PC-9 (cell line): ENCODE measurements at places on chromosomes 12 and 14.
A peak's percentile ranks its signal among the peaks of the same experiment; 100 is the strongest.

DNA sequence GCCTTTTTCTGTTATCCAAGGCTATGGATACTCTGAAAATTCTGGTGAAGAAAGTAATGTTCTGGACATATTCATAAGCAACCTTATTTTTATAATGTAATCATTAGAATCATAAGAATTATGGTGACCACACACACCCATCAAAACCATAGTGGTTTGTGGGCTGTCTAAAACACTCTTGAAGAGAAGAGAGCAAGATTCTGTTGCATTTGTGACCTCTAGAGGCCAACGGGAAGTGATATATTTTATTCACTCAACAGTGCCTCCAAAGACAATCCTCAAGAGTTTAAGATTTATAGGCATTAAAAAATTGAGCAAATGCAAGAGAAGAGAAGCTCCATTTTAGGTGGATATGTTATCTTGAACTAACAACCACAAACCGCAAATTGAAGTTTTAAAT lies 68.5 kb upstream of the LGR5 start:
- no peak for DNase-seq

DNA sequence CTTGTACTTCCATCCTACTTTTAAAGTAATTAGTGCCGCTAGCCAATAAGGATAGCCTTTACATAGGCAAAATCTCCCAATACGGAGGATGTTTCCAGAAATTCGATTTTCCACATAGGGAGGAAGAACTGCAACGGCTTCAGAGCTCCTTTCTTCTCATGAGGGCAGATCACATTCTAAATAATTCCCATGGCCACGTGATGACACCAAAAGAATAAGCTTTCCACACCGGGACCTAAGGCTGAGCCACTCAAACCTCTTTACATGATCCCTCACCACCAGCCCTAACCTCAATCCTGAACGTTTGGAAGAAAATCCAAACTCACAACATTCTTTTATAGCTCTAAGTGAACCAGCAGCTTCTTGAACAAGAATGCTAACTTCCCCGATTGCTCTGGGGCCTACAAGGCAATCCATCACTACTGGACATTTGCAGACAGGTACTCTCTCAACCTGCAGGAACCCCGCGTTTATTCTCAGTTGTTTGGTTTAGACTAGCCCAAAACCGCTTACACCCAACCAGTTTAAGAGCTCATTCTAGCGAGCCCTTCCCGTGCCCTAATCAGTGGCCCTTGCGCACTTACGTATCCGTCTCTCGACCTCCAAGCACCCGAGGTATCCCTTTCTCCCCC lies 884 bp downstream of the CAPRIN2 start:
- DNase-seq, result peak; percentile 39

- peak; percentile 48 for DNase-seq
These were observed 3.7 kb downstream of the UNC119B start for GRCh38 chr12:120713861-120714482.

DNA sequence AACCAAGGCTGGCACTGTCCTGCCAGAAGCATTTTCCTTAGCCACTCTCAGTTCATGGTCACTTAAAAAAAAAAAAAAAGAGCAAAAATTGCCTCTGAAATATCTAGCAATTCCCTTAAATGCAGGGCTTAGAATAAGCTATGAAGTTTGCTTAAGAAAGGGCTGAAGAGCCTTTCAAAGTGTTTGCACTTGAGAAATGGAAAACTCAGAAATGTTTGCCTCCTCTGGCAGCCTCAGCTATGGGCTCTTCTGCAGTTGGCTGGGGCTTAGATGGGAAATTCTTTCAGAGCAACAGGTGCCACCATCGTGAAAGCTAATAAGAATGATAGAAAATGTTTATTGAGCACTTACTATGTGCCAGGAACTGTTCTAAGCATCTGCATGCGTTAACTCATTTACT lies 48.5 kb upstream of the TSPAN11 start:
- no peak for DNase-seq

- no peak for DNase-seq
These were observed 4.9 kb downstream of the KRT83 start for GRCh38 chr12:52316290-52316689.

DNA sequence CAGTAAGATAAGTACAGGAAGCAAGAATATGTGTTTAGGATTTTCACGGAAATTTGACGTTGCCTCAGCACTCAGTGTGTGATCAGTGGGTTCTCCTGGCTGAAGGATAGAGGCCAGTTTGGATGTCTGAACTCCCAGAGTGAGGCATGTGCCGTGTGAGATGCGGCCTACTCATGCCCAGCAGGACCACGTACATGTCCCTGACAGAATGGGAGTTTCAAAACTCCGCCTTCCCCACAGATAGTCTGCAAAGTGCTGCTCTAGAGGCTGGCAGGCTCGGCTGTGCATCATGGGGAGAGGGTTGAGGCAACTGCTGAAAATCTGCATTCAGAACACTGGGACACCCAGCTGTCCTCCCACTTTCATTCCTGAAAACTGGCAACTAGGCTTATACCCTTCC lies 58.3 kb downstream of the NINJ2 start:
- DNase-seq, result no peak

- DNase-seq, result no peak
These were observed 31.6 kb downstream of the KRT76 start for GRCh38 chr12:52745554-52745953.

DNA sequence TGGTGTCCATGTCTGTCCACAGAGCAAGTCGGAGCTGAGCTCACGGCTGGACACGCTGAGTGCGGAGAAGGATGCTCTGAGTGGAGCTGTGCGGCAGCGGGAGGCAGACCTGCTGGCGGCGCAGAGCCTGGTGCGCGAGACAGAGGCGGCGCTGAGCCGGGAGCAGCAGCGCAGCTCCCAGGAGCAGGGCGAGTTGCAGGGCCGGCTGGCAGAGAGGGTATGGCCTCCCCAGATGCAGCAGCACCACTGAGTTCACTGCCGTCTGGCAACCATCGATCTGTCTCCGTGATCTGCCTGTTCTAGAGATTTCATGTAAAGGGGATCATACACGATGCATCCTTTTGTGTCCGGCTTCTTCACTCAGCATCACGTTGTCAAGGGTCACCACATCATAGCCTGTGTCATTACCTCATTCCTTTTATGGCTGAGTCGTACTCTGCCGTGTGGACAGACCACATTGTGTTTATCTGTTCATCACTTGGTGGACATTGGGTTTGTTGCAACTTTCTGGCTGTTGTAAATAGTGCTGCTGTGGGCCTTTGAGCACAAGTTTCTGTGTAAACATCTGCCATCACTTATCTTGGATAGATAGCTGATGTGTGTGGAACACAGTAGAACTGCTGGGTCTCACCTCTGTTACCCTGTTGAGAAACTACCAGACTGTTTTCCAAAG lies 21.9 kb downstream of the HIP1R start:
- DNase-seq, result no peak

DNA sequence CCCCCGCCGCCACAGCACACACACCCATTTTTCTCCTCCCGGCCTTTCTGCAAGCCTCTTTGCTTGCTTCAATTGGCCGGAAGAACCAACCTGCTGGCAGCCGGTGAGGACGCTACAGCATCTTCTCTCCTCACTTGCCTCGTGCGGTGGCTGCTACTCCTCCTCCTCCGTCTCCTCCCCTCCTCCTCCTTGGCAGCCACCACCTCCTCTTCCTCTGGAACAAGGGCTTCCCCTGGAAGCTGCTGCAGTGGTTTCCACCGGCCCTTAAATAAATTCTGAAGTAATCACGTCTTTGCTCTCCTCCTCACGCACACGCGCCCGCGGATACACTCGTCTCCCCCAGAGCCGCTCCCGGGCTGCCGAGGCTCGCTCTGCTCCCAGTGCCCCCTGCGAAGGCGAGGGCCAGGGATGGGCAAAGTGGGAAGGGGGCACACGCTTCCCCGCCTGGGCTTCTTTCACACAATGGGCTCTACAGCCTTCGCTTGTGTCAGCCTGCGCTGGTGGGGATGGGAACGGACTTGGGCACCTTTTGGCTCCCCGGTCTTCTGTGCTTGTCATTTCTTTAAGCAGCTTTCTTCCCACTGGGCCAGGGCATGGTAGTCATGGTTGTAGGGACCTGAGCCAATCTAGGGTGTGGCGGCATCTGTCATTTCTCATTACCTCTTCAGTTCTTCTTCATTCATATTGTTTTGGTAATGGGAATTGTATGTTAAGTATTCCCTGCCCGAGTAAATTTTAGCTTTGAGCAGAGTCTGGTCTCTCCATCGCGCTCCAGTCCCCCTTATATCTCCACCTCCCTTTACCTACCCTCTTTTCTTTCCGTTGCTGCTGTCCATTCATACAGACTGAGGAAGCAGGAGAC lies at the start of gene PPFIA2:
Gene PPFIA2, minus strand, starts transcription at position 161 of the 862 bp plus-strand sequence.
- DNase-seq, result peak; percentile 2

DNA sequence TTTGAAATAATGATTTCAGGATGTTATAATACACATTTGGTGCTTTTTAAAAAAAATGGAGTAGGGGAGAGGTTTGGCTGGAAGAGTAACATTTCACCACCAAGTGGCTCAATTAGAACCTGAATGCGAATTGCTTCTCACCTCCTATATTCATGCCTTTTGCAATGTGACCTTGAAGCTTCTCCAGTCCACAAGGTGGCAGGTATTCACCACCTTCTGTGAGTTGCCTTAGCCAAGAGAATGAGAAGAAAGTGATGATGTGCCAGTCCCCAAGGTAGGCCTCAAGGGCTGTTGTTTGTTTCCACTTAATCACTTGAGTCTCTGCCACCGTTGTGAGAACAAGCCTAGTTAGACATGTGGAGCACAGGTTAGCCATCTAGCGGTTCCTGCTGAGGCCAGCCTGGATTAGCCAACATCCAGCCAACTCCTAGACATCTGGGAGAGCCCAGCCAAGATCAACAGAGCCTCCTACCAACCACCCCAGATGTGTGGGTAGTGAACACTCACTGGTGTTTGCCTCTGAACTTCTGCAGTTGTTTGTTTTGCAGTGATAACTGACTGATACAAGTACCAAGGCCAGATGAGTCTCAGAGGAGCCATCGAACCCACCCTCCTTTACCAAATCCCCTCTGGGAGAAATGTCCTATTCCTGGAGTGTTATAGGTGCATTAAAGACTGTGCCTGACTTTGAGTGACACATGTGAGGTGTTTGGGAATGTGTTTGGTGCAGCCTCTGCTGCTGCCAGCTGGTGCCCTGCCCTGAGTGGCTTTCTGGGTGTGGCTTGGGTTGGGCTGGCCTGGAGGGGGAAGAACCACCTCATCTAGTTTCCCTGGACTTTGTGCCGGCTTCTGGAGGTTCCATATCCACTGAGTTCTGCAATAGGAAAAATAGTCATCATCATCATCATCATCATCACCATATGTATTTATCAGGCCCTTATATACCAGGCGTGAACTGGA lies 132.5 kb upstream of the RFLNA start:
- DNase-seq, result no peak

DNA sequence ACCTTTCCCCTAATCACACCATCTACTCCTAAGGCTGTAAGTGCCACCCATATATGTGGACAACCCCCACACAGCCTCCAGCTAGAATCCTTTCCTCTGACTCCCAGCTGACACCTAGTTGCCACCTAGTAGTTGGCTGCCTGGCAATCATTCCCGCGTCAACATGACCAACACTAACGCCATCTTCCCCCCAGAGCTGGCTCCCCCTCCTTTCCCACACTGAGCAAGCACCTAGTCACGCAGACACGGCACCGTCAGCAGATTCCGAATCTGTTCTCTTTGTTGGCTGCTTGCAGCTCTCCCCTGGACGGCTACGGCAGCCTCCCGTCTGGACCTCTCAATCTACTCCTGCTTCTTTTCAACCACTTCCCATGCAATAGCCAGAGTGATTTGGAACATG lies 27.7 kb downstream of the UBR7 start:
- peak; percentile 20 for DNase-seq

DNA sequence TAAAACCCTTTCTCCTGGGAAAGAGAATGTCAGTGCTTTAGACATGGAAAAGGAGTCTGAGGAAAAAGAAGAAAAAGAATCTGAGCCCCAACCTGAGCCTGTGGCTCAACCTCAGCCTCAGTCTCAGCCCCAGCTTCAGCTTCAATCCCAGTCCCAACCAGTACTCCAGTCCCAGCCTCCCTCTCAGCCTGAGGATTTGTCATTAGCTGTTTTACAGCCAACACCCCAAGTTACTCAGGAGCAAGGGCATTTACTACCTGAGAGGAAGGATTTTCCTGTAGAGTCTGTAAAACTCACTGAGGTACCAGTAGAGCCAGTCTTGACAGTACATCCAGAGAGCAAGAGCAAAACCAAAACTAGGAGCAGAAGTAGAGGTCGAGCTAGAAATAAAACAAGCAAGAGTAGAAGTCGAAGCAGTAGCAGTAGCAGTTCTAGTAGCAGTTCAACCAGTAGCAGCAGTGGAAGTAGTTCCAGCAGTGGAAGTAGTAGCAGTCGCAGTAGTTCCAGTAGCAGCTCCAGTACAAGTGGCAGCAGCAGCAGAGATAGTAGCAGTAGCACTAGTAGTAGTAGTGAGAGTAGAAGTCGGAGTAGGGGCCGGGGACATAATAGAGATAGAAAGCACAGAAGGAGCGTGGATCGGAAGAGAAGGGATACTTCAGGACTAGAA lies 6.1 kb downstream of the PNN start:
- DNase-seq, result no peak

DNA sequence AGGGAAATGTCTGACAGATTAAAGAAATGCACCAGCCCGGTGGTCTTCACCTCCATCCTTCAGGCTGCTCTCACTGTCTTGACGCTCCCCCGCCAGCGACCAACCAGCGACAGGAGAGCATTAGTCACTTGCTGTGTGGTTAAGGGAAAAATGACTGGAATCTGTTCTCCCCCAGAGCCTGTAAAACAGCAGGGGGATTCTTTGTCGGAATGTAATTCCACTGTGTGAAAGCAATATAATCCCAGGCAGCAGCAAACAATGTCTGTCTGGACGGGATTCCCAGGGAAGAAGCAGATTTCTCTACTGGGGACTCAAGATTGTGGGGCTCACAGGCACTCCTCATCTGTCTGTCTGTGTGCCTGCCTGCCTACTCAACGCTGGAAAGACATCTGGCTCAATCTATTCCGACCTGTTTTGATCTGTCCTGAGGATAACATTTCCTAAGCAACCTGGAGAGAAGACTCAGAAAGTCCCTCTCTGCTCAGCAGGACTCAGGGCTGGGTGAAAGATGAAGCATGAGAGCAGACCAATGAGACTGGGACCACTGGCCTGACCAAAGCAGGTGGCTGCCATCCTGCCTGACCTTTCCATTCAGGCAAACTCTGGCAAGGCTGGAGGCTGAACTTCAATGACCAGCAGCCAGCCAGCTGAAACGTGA lies 54.6 kb downstream of the NUAK1 start:
- peak; percentile 10 for DNase-seq

GRCh38 chr12:72268386-72268785 lies 3.8 kb upstream of the TRHDE start:
- DNase-seq, result no peak

GRCh38 chr12:6950401-6950801 lies 755 bp upstream of the PTPN6 start:
- DNase-seq, result no peak

DNA sequence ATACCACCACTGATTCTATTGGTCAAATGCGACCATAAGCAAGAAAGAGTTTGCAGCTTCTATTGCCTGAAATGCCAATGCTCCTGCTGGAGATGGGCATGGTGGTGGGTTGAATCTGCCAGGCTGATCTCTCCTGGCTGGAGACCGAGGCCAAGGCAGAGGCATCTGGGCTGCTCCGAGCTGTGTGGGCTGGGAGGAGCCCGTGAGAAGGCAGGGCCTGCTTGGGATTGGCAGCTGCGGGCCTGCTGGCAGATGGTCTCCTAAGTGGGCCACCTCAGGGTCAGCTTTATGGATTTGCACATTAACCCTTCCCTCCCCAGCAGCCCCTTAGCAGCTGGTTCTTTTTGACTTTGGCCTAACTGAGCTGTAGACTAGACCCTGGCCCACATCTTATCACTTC lies 25.4 kb downstream of the SRRM4 start:
- no peak for DNase-seq
